ENCODE measurements at places on chromosomes 16 and 17.

GRCh38 chr17:27755706-27756466 lies 44.4 kb downstream of the NOS2 start:
- DNase-seq: no peak

GRCh38 chr17:67542219-67543114 lies 165.4 kb downstream of the PITPNC1 start:
- DNase-seq: no peak

- no peak for DNase-seq
Measured at GRCh38 chr17:82014432-82014831, 8.2 kb downstream of the CENPX start.

- peak; percentile 54 for DNase-seq
Measured at GRCh38 chr16:74563828-74564263, 43.1 kb downstream of the GLG1 start.

DNA sequence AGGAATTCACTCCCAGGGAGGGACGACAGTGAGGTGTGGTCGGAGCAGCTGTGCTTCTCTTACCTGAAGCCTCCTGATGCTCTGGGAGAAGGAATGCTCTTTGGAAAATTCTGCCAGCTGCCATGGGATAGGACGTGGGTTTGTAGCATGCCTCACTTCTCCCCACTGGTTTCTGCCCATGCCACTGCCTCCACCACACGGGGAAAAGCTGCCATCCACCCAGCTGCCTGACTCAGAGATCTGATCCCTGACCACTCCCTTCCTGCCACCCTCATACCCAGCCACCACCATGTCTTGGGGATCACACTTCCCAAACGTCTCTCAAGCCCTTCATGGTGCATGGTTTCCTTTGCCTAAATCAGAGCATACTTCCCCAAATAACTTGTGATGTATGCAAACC lies 80.0 kb downstream of the CPPED1 start:
- DNase-seq: peak; percentile 68

- no peak for DNase-seq
Measured at GRCh38 chr16:89822188-89823086, 5.8 kb upstream of the SPIRE2 start.

DNA sequence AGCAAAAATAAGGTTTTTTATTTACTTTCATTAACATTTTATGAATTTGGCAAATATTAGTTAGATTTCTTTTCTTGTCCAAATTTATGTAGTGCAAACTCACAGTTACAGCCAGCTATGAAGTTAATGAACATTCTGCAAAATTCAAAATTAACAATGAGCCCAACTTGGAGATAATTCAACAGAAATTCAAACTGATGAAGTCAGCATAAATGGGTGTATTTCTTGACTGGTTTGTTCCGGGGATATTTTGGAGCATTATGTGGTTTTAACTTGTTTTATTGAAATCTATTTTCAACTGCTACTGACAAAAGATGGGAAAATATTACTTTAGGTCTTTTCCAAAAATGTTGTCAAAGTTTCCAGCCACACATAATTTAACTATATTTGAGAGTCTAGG lies 807.9 kb downstream of the CDH8 start:
- no peak for DNase-seq

- DNase-seq: no peak
Measured at GRCh38 chr16:51153577-51154031, 2.5 kb upstream of the SALL1 start.

DNA sequence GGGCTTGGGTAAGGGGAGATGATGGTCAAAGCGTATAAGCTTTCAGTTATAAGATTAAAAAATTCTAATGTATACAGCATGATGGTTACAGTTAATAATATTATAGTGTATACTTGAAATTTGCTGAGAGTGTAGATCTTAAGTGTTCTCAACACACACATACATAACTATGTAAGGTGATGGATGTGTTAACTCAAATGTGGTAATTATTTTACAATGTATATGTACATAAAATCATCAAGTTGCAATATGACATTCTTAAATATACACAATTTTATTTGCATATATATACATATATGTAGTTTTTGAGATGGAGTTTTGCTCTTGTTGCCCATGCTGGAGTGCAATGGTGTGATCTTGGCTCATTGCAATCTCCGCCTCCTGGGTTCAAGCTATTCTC lies 7.2 kb downstream of the ZKSCAN2 start:
- DNase-seq: no peak

DNA sequence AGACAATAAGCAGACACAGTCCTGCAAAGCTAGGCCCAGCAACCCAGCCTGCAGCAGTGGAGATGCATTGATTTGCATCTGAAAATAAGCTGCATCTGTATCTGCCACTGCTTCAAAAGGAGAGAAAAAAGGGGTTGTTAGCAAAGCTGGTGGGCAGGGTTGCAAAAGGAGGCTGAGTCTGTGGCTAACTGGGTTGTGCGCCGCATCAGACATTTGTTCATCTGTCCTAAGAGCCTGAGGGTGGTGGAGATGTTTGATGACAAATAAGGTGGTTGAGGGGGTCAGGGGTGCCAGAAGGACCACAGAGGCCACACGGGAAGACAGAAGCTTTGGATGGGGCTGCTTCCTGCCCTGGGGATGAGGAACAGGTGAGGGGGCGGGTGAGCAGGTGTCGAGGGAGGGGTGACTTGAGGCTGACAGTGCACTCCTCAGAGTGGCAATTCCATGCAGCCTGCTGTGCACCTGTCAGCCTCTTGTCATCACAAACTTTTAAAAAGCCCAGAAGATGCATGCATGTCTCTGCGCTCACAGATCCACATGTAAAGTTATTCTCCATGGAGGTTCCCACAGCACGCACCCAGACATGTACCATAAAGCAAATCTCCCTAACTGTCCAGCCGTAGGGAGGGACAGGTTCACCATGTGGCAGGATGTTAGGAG lies 35.4 kb downstream of the WSB1 start:
- peak; percentile 58 for DNase-seq
